ENCODE measurements at places on chromosomes 16 and 17.
A peak's percentile ranks its signal among the peaks of the same experiment; 100 is the strongest.

GRCh38 chr16:89360760-89361435 lies 129.5 kb downstream of the ANKRD11 start:
- DNase-seq, result peak; percentile 95

GRCh38 chr16:1089822-1090619 lies 6.0 kb downstream of the C1QTNF8 start:
- DNase-seq, result no peak

- DNase-seq, result no peak
Measured at GRCh38 chr17:35257208-35257659, 14.4 kb downstream of the SLFN5 start.

DNA sequence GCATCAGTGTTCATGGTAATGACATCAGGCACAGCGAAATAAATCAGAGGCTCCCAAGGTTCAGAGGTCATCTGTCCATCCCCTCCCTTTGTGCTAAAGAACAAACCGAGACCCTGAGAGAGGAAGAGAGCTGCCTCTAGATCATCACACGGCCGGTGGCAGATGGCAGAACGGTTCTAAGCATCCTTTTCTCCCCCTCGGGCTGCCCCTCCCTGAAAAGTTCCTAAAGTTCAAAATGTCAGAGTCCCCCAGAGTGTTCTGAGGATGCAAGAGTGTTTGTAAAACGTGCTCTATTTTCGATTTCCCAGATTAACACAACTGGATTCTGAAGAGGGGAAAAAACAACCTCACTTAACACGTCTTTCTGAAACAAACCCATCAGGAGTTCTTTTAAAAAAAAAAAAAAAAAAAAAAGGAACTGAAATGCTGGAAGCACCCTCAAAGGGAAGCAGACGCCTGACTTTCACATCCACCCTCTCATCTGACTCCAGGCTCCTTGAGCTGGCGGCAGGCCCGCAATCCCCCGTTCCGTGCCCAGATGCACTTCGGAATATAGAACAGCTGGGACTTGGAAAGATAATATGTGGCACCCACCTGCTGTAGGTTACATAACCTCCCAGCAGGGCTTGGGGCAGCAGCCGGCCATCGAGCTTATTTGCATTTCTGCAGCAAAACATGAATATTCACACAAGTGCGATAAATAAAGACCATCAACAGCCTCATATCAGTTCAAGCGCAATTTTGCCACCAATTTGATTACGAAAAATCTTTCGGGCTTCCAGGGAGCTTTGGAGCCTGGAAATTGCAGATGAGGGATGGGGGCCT lies 115.5 kb upstream of the SMURF2 start:
- no peak for DNase-seq
